ENCODE measurements at places on chromosomes 5 and 9.
A peak's percentile ranks its signal among the peaks of the same experiment; 100 is the strongest.

- DNase-seq = no peak
These were observed 349.5 kb downstream of the DRD1 start for GRCh38 chr5:175094461-175094860.

- DNase-seq = no peak
These were observed 143.2 kb upstream of the VLDLR start for GRCh38 chr9:2478421-2478820.

- DNase-seq = no peak
These were observed 245.2 kb upstream of the IRX2 start for GRCh38 chr5:2996687-2997086.

GRCh38 chr5:30401479-30402058 lies 791.9 kb upstream of the CDH6 start:
- DNase-seq = peak; percentile 56

GRCh38 chr5:95162231-95162992 lies 122.5 kb downstream of the MCTP1 start:
- DNase-seq = no peak

GRCh38 chr9:133990366-133991213 lies 1.5 kb downstream of the VAV2 start:
- DNase-seq = no peak

GRCh38 chr9:110011628-110012320 lies 196.2 kb downstream of the C9orf152 start:
- DNase-seq = no peak

GRCh38 chr5:170720984-170721383 lies 62.5 kb upstream of the GABRP start:
- DNase-seq = no peak

GRCh38 chr9:676780-677438 lies 164.6 kb upstream of the DMRT1 start:
- DNase-seq = no peak

DNA sequence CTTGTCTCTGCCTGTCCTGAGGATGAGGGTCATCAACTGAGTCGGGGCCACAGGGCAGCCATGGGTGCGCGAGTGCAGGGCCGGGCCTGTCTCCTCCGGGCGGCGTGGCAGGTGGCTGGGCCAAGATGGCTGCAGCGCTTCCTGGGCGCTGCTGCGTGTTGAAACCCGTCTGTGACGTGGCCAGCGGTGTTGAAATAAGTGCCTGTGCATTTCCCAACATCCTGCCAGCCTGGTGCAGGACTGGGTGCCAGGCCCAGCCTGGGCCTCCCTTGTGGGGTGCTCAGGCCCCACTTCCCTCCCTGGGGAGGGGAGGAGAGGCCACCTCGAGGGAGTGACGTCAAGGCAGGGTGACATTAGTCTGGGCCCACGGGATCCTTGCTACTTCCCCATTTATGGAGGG lies 45.5 kb downstream of the RXRA start:
- DNase-seq = no peak

DNA sequence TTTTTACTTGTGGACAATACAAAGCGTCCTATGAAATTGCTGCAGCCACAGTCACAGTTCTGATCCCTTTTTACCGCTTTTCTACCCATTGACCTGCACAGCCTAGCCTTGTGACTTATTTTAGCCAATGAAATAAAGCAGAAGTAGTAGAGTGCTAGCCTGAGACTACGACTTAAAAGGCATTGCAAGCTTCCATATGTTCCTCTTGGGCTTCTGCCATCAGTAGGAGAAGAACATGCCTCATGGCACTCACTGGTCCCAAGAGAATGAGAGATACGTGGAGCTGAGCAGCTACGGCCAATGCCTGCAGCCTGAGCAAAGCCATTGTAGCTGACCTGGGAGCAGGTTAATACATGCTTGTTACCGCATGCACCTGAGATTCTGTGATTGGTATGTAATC lies 416.6 kb upstream of the CLINT1 start:
- no peak for DNase-seq

- DNase-seq = no peak
These were observed 20.1 kb upstream of the SLC25A48 start for GRCh38 chr5:135814316-135814715.

DNA sequence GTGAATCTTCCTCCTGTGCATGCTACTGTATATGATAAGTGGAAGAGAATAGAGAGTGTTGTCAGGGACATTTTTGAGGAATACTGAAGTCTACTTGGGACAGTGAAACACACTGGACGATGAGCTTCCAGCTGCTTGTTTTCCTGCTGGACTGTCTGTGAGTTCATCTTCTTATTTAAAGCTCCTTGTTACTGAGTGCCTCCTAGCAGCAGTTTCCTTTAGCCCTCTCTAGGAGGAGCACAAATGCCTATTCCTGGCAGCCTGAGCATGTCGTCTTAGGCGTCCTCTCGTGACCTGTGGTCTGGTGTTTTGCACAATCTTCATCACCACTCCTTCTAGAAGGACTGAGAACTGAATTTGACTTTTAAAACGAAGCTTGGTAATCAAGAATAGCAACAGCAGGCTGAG lies 43.8 kb downstream of the ANKRD33B start:
- DNase-seq = no peak

DNA sequence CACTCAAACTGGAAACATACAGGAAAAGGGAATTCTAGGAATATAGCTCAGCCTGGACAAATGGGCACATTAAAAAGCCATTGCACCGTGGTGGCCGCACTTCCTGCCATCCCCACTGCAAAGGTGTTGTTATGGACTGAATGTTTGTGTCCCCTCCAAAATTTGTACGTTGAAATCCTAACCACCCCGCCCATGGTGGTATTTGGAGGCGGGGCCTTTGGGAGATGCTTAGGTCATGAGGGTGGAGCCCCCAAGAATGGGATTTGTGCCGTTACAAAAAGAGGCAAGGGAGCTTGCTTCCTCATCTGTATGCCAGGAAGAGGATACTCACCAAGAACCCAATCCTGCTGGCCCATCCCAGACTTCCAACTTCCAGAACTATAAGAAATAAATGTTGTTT lies 1.1 kb upstream of the CMBL start:
- no peak for DNase-seq

DNA sequence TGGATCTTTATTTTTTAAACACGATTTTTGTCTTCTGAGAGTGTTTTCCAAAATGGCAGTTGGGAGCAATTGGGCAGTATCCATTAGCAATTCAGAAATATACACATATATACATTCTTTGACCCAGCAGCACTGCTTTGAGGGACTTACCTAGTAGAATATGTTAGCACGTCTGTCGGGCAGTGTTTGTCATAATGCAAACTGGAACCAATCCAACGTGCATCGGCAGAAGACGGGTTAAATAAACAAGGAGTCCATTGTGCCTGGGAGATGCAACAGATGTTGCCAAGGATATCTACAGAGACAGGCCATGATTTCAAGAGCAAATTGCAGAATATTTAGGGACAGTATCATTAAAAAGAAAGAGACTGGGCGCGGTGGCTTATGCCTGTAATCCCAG lies 107.0 kb downstream of the COL5A1 start:
- no peak for DNase-seq

- DNase-seq = no peak
These were observed 9.0 kb upstream of the RFX3 start for GRCh38 chr9:3534614-3535404.

DNA sequence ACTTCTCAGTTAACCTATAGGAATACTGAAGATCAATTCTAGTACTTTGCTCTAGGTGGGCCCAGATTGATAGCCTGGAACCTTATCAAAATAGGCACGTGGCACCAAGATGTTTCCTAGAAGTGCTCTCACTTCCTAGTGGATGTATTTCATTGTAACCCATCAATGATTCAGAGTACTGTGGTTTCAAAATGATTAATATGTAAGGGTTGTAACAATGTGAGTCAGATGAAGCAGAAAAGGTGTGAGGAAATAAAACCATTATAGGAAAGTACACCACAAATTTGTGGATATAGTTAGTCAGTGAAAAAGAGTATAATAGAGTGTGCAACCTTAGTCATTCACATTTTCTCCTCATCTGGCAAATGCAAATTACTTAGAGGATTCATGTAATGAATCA lies 177.3 kb upstream of the FST start:
- DNase-seq = no peak

DNA sequence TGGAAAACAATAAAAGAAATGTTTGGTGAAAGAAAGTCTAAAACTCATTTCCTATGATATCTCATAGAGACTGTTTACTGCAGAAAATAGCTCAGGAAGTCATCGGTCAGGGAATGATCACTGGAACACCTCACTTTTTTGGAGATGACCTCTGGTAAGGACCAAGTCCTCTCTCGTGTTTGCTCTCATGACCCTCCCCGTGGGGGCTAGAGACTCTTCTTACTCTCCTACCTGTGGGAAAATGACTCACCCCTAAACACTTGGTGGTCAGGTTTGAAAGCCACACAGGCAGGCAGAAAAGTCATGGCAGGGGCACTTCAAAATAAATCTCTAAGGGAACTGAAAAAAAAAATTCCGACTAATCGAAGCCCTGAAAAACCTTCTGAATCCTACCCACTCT lies 48.2 kb downstream of the FAM240B start:
- DNase-seq = no peak

DNA sequence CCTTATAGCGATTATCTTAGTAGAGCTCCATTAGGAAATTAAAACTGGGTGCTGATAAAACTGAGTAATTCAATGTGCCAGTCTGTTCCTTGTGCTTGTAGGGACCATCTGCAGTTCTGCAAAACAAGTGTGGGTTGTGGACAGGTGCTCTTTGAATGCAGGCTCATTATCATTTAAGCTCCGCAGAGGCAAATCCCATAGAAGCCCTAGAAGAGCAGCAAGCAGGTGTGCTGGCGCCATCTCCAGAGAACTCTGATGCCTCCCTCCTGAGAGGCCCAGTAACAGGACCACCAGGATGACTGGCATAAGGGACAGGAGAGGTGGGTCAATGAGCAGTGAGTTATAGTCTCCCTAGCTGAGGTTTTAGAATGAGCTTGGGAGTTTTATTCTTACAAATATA lies 1342.4 kb upstream of the DMAC1 start:
- DNase-seq = peak; percentile 44

GRCh38 chr5:180606215-180606785 lies 15.0 kb upstream of the SCGB3A1 start:
- DNase-seq = no peak

GRCh38 chr5:157046041-157046440 lies 12.9 kb downstream of the HAVCR1 start:
- DNase-seq = no peak

DNA sequence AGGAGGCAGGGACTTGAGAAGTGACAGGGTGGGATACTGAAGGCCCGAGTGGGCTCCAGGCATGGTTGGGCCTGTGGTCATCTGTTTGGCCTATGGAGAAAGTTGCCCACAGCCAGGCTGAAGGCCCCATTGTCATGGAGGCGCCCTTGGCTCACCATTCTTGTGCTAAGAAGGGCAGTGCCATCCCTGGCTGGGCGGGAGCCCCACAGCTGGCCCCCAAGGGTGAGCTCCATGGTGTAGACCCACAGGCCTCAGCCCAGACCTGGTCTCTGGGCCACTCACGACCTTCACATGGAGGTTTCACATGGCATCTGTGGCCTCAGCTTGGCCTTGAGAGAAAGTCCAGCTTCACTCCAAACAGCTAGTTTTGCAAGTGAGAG lies 34.3 kb upstream of the PRDM12 start:
- no peak for DNase-seq
